Right atrium auricular region (tissue), 2 donors: ENCODE measurements at places on chromosomes 5 and 9. TPM values are rescaled to one million over a fixed set of nuclear protein-coding genes. Genes with fewer than 3 reads are reported as not detected.

MZB1 gene
- total RNA-seq, result 0.70 TPM

PCDHGA9 gene
- 5.2 TPM for total RNA-seq

PPP3R2 gene
- total RNA-seq, result not detected

ADGRV1 gene
- 1.8 TPM for total RNA-seq

DNA sequence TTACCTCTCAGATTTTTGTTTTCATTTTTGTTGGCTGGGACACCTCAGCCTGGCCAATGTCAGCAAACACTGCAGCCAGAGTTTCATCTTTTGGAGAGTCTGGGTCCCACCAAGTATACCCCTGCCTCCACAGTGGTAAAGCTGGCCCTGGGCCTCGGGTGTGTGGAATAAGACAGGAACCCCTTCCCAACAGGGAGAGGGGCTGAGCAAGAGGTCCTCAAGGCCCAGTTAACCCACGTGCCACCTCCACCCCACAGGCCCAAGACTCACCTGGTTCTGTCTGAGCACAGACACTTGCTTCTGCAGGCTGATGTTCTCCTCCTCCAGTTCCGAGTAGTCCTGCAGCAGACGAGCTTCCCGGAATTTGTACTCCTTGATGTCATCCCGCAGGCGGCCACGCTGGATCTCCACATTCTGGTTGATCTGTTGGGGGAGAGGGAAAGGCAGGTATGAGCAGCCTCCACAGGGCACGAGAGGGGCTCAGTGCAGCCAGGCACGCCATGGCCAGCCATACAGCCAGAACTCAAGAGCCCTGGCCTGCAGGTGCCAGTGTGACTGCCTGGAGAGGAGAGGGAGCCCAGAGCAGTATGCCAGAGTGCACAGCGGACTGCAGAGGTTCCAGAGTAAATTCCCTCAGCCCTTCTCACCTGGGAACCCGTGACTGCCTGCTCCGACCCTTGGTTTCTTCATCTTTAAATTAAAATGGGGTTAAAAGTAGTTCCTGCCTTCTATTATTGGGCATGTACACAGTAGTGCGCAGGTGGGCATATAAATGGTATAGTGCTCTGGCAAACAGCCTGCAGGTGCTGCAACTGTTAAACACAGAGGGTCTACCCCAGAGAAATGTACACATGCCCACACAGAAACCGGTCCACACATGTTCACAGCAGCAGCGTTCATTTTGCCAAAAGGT is 42.0 kb downstream of the BICD2 start:
- H3K4me3 ChIP-seq, result no peak overlapping the region
- H3K27me3 ChIP-seq, result no peaks in the 10 kb centered on the region
- no peaks in the 10 kb centered on the region for H3K4me1 ChIP-seq
- H3K27ac ChIP-seq, result no peak overlapping the region

DNA sequence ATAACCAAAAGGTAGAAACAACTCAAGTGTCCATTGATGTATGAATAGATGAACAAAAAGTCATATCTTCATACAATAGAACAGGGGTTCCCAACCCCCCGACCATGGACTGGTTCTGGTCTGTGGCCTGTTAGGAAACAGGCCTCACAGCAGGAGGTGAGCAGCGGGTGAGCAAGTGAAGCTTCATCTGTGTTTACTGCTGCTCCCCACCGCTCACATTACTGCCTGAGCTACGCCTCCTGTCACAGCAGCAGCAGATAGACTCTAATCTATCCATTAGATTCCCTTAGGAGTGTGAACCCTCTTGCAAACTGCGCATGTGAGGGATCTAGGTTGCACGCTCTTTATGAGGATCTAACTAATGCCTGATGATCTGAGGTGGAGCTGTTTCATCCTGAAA is 478.0 kb downstream of the BRINP1 start:
- no peaks in the 10 kb centered on the region for H3K27me3 ChIP-seq
- H3K27ac ChIP-seq, result no peak overlapping the region
- H3K4me1 ChIP-seq, result no peaks in the 10 kb centered on the region
- no peak overlapping the region for H3K4me3 ChIP-seq

GRCh38 chr5:68543212-68543611 is 327.7 kb downstream of the PIK3R1 start:
- no peaks in the 10 kb centered on the region for H3K27me3 ChIP-seq
- no peaks in the 10 kb centered on the region for H3K4me1 ChIP-seq
- no peaks in the 10 kb centered on the region for H3K36me3 ChIP-seq
- H3K27ac ChIP-seq, result peak overlapping the region; percentile 56
- DNase-seq, result no peak

GRCh38 chr9:74322661-74323314 is 174.3 kb upstream of the RORB start:
- no peak overlapping the region for H3K4me3 ChIP-seq
- H3K27ac ChIP-seq, result no peak overlapping the region
- H3K4me1 ChIP-seq, result no peaks in the 10 kb centered on the region
- H3K36me3 ChIP-seq, result no peaks in the 10 kb centered on the region
- H3K27me3 ChIP-seq, result no peaks in the 10 kb centered on the region

DNA sequence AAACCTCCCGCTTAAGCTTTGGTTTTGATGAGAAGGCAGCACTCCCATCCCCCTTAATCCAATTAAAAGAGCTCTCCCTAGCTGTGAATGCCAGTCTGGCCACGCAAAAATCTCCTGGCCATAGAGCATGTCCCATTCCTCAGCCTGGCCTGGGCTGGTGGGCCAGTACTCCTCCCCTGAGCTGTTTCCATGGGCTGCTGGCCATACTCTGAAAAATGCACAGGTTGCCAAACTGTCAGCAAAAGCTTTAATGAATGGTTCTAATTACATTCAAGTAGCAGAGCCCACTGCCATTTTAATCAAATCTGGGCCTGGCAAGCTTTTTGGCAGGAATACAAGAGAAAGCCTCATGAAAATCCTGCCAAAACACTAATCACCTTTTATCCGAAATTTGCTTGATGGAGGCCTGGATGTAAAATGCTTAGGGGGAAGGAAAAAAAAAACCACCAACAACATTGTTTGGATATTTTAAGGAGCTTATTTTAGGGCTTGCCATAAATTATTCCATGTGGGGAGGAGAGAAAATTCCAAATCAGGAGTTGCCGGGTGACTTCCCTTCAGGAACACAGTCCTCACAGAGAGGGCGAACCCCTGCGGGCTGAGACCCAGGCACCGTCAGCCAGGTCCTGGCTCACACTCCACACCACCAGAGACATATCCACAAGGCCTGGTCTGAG is 243.3 kb downstream of the SEC61B start:
- DNase-seq, result no peak
- no peak overlapping the region for H3K4me3 ChIP-seq
- peak overlapping the region; percentile 44 for H3K27ac ChIP-seq
- no peaks in the 10 kb centered on the region for H3K36me3 ChIP-seq

DNA sequence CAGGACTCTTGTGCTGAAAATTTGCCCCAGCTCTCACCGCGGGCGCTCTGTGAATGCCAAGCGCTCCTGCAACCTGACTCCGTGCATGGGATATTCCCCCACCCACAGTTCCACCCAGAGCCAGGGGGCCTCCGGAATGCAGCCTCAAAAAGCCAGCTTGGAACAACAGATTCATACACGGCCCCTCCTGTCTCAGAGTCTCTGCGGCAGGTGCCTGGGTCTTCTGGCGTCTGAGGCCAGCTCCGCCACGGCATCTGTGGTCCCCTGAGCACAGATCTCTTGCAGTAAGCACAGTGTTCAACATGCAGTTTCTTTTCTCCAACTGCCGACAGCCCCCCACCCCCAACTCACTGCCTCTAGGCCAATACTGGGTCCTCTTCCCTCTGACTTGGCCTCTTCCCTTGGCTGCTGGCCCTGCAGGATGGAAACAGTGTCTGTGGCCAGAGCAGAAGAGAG is 355.7 kb upstream of the IRX2 start:
- H3K27me3 ChIP-seq, result no peaks in the 10 kb centered on the region
- H3K36me3 ChIP-seq, result no peaks in the 10 kb centered on the region
- DNase-seq, result no peak
- no peak overlapping the region for H3K27ac ChIP-seq
- no peak overlapping the region for H3K4me3 ChIP-seq

DNA sequence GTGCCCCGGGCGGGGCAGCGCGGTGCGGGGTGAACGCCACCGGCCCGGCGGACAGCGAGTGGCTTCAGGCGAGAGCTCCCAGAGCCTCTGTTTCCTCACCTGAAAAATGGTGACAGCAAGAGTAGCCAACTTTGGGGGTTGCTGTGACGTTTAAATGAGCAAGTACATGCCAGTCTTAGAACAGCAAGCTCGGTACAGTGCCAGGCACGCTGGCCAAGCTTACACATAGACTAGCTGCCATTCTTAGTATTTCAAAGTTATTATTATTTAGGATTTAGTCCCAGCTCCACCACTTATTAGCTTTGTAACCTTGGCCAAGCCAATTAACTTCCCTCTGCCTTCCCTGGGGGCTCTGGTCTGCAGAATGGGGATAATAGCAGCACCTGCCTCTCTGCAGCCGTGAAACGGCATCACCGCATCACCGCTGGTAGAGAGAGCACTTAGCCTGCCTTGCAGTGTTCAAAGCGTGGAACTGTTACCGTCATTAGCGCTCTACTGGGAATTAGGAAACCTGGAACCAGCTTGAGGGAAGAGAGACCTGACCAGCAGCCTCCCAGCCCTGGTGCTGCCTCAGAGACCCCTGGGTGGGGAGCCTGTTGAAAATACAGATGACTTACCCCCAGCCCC is at the start of gene C9orf50:
C9orf50 (minus strand) TSS at position 433 of the 627 bp plus-strand sequence. CDS start 527 bp downstream, outside the sequence.
- H3K4me1 ChIP-seq, result peaks cover 11% of the 10 kb centered on the region
- DNase-seq, result no peak
- H3K4me3 ChIP-seq, result peak within 1 kb of the TSS; percentile 40
- H3K36me3 ChIP-seq, result no peaks in the 10 kb centered on the region
- H3K27me3 ChIP-seq, result no peaks in the 10 kb centered on the region
- H3K27ac ChIP-seq, result peak within 1 kb of the TSS; percentile 12

GRCh38 chr9:4126996-4127395 is 172.9 kb downstream of the GLIS3 start:
- H3K36me3 ChIP-seq, result no peaks in the 10 kb centered on the region
- no peak overlapping the region for H3K27ac ChIP-seq
- DNase-seq, result no peak

- peak overlapping the region; percentile 48 for H3K27ac ChIP-seq
- H3K4me1 ChIP-seq, result peaks cover 33% of the 10 kb centered on the region
- no peaks in the 10 kb centered on the region for H3K27me3 ChIP-seq
- peak; percentile 82 for DNase-seq
- H3K4me3 ChIP-seq, result peak overlapping the region; percentile 1
These were observed 58.2 kb upstream of the GGTA1 start for GRCh38 chr9:121557581-121558447.

- peaks cover 5% of the 10 kb centered on the region for H3K27me3 ChIP-seq
- peaks cover 6% of the 10 kb centered on the region for H3K4me1 ChIP-seq
- no peak overlapping the region for H3K4me3 ChIP-seq
These were observed 100.6 kb upstream of the SELENOP start for GRCh38 chr5:42912184-42912798.

DNA sequence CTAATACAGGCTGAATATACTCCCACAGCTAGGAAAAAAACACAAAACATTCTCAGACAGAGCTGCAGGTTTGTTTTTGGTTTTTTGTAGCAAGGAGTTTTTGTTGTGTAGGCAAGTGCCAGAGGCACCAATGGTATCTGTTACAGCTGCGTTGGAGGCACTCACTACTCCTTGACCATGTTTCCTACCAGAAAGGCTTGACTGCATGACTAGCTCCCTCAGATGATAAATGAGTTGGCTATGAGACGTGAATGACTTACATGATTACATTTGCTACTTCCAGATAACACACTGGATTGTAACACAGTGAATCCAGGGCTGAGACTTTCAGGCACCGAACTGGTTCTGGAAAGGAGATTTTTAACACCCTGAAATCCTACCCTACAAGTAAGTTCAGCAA is 18.8 kb downstream of the GZMK start:
- no peaks in the 10 kb centered on the region for H3K4me1 ChIP-seq
- H3K4me3 ChIP-seq, result no peak overlapping the region
- H3K36me3 ChIP-seq, result no peaks in the 10 kb centered on the region
- H3K27ac ChIP-seq, result no peak overlapping the region
- no peaks in the 10 kb centered on the region for H3K27me3 ChIP-seq

DNA sequence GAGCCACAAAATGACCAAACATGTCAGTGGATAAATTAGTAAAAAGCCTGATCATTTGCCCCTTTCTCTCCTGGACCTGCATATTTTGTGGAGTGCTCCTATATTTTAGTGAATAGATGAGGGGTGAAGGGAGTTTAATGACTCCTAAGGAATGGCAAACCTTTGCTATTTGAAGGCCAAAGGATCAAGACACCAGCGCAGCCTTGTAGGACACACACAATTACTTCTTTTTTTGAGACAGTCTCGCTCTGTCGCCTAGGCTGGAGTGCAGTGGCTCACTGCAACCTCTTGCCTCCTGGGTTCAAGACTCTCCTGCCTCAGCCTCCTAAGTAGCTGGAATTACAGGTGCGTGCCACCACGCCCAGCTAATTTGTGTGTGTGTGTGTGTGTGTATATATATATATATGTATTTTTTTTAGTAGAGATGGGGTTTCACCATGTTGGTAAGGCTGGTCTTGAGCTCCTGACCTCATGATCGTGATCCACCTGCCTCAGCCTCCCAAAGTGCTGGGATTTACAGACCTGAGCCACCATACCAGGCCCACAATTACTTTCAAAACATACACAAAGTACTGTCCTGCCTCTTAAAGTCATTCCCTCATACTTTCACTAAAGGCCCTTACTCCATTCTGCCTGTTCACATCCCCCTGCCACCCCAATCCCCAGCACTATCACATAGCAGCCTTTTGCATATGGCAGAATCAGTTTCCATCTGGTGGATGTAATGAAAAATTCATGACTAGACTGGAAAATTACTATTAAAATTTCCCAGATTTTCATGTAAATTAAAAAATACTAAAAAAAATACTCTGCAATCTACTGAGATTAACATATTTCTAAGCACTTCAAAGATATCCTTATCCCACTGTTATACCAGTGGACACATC is 60.4 kb downstream of the CSNK1A1 start:
- no peaks in the 10 kb centered on the region for H3K4me1 ChIP-seq
- DNase-seq, result no peak
